ENCODE measurements at places on chromosomes 5 and 9.

DNA sequence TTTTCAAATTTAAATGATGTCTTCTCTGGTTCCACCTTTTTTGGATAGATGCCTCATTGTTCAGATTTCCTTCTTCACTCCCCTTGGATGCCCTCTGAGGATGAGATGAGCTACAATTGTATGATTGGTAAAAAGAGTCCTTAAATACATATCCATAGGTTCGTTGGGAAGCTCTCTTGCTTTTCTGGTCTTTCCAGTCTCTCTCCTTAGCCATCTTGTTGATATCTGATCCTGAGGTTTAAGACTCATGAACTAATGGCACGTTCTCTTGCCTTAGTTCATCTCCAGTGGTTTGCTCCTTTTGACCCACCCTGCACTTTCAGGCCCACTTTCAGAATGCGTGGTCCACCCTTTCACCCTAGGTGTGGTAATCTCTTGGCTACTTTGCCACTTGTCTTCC, 33.2 kb upstream of the TUT7 start:
- no peak for DNase-seq

GRCh38 chr5:171821286-171821685, 35.7 kb downstream of the SMIM23 start:
- DNase-seq, result no peak

DNA sequence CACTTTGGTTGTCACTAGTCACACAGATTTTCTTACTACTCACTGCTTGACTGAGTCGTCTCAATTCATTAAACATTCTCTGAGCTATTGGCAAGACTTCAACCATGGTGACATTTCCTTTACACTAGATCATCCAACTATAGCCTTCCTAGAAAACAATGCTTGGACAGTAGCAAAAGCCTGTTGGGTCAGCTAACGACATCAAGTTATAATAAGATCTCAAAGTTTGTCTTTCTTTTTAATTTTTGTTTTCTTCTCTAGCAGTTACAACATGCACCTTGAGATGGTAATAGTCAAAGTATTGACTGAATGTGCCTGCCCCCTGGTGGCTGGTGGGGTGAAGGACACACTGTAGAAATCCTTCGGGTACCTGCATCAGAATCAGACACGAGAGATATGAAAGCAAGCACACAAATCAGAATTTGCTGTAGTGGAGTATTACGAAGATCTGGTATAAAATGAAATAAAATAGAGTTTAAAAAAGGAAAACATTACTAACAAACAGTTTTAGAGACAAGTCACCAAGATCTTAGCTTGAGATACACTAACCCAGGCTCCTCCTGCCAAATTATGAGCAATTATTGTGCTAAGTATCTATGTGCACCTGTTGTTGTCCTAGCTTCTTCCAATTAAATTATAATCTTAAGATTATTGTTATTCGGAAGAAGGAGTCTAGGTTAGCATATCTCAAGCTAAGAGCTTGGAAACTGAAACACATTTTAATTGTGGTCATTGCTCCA, 81.2 kb downstream of the ARL15 start:
- peak; percentile 74 for DNase-seq

- no peak for DNase-seq
Measured at GRCh38 chr5:124614105-124614504, 132.3 kb downstream of the ZNF608 start.

GRCh38 chr9:106843371-106843770, 19.6 kb upstream of the ZNF462 start:
- no peak for DNase-seq

DNA sequence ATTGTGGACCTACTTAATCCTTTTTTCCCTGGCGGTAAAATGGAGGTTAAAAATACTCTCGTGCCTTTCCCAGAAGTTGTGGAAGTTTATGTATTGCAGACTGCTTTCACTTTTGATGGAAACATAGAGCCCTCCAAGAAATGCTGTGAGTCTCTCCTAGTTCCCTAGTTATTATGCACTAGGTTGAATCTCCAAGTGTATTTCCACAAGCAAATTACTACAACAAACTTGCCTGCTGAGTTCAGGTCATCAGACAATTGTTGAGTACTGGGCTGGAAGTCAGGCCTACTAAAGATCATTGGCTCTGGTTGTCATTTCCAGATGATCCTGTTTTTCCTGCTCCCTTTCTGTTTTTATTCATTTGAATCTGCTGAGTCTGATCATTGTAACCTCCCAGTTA, 104.1 kb downstream of the CD180 start:
- DNase-seq, result no peak

- no peak for DNase-seq
Measured at GRCh38 chr9:14358523-14358922, 44.6 kb upstream of the NFIB start.

- DNase-seq, result no peak
Measured at GRCh38 chr5:169260896-169261569, 39.9 kb downstream of the SLIT3 start.

- no peak for DNase-seq
Measured at GRCh38 chr9:134348404-134349155, 22.3 kb downstream of the RXRA start.

GRCh38 chr5:135204151-135204600, 170.1 kb upstream of the PITX1 start:
- DNase-seq, result no peak

GRCh38 chr5:180803181-180804128, 849 bp upstream of the MGAT1 start:
- peak; percentile 9 for DNase-seq

DNA sequence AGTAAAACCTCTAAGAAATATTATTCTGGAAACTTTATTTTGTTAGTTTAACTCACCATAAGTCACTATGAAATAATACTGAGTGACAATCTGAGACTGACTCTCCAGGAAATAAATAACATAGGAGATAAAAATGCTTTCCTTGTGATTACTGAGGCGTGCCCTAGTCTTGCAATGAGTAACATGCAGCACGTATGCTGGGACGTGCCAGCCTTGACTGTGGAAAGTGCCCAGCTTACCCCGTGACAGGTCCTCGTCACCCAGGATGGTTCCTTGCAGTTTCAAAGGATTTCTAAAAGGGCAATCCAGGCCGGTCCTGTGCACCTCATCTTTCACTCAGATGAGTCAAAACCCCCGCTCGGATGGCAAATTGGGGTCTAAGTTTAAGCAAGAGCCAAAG, 720.8 kb upstream of the ADAMTS16 start:
- DNase-seq, result no peak

DNA sequence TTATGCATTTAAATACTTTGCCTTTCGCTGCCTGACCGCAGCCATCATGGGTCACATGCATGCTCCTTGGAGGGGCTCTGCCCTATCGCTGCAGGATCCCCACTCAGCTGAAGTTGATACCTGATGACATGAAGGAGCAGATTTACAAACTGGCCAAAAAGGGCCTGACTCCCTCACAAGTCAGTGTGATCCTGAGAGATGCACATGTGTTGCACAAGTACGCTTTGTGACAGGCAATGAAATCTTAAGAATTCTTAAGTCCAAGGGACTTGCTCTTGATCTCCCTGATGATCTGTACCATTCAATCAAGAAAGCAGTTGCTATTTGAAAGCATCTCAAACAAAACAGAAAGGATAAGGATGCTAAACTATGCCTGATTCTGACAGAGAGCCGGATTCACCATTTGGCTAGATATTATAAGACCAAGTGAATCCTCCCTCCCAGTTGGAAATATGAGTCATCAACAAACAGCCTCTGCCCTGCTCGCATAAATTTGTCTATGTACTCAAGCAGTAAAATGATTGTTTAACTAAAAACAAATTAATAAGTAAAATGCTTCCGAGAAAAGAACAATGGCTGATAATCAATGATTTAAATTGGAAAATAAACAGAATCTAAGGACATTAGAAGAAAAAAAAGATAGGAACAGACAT, 41.6 kb upstream of the PPP2CA start:
- no peak for DNase-seq

DNA sequence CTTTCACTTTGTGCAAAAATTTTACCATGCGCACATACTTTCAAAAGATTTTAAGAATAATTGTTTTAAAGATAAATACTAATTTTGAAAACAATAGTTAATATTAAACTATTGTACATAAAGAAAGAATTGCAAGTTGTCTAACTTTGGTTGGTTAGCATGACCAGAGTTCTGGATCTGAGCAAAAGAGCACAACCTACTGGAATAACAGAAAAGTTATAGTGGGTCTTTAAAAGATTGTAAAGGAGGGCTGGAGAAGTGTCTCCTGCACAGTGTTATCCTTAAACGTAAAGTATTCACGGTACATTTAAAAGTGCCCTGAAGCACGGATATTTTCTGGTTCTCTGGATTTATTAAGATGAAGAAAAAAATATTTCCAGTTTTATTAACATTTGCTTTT, 70.6 kb downstream of the GLIS3 start:
- no peak for DNase-seq

- no peak for DNase-seq
Measured at GRCh38 chr9:79661279-79661678, 89.5 kb downstream of the TLE4 start.

DNA sequence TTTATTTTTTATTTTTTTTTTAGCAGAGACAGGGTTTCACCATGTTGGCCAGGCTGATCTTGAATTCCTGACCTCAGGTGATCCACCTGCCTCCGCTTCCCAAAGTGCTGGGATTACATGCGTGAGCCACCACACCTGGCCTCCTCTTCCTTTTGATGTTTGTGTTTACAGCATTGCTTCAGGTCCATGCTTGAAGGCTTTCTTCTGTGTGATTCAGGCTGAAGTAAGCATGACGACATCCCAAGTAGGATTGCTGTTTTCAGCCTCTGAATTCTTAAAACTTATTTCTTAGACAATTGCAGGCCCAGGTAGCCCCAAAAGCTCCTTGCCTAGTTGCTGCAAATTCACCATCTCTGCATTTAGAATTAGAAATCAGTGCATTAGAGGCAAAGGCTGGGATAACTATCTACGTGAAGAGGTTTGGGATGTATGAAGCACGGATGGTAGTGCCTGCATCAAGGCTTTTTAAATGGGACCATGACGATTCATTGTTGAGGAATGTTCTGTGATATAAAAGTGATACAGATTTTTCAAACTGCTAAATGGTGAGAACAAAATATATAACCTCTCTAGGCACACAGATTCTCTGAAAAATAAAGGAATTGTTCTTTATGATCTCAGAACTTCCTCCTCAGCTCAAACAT, 3.0 kb upstream of the ETF1 start:
- DNase-seq, result no peak

DNA sequence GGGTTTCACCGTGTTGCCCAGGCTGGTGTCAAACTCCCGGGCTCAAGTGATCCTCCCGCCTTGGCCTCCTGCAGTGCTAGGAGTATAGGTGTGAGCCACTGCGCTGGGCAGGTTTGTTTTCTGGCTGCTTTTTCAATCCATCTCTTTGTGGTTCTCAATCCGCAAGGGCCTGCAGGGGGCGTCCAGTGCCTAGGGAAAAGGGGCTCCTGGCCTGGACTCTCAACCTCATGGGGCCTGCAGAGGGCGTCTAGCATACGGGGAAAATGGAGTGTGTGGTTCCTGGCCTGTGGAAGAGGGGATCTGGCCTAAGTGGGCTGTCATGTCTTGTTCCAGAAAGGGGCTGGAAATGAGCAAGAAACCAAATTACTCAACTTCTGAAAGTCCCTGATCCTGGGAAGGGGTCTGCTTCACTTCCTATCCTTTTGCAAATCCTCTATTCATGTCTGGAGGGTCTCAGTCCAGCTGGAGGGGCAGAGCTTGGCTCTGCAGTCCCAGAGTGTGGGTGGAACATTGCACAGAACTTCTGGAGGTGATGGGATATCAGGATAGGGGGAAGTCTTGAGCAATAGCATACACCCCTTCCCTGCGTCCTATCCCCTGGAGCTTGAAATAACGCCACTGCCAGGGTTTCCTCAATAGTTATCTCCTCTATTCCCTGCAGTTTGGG, 12.7 kb upstream of the CCL27 start:
- DNase-seq, result no peak

GRCh38 chr5:72138943-72139521, 31.8 kb downstream of the MAP1B start:
- DNase-seq, result no peak

DNA sequence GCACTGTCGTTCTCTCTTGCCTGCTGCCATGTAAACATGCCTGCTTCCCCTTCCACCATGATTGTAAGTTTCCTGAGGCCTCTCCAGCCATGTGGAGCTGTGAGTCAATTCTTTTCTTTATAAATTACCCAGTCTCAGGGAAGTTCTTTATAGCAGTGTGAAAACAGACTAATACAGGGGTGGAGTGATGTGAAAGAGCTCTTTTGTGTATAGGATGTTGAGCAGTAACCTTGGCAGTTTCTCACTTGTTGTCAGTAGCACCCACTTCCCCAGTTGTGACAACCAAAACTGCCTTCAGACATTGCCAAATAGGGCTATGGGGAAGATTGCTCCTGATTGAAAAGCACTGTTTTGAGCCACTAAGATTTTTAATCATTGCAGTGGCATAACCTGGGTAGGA, 552.2 kb upstream of the ZNF462 start:
- DNase-seq, result no peak

DNA sequence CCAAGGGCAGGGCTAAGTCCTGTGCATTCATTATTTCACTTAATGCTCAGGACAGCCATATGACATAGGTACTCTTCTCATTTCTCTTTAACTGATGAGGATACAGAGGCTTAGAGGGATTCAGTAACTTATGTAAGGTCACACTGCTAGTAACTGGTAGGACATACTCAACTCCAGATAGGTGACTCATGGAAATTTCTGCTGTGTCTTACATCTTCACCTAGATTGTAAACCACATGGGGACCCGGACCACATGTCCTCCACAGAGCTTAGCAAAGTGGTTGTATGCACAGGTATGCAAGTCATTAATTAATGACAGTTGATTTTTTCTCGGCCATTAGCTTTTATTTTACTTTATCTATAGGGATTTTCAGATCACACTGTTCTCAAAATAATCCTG, 29.3 kb downstream of the SLC1A1 start:
- DNase-seq, result no peak

GRCh38 chr5:126449751-126450271, 26.6 kb downstream of the GRAMD2B start:
- DNase-seq, result no peak

GRCh38 chr5:160105686-160106360, 13.4 kb downstream of the PWWP2A start:
- no peak for DNase-seq

DNA sequence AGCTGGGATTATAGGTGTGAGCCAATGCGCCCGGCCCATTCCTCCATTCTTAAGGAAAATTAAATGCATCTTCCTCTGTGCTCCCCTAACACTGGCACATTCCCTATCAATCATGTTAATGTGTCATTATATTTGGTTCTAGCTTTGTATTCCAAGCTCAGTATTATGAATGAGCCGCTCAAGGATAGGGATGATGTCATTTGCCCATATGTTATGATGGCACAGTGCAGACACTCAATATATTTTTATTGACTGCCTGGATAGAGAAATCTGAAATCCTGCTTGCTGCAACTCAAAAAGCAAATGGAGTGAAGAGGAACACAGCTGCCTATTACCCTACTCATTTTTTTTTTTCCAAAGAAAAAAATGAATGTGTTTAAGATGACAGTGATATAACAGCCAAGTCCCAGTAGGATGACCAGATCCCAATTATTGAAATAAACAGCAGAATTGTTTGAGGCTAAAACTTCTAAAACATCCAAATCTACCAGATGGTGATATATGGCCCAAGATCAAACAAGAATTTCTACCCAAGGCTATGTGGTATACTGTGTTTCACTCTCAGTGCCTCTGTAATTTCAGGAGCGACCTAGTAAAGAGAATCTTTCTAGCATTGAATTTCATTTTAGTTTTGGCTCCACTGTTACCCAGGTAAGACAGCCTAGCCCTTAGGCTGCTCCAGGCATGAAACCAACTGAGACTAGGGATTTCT, 16.3 kb downstream of the SUSD1 start:
- DNase-seq, result peak; percentile 47

GRCh38 chr5:153147891-153148623, 342.4 kb upstream of the GRIA1 start:
- no peak for DNase-seq

- peak; percentile 30 for DNase-seq
Measured at GRCh38 chr5:6525910-6526309, 77.3 kb downstream of the UBE2QL1 start.
